NCI-H748 treated with DMSO at 0.1 percent for 48 hours (cell line): ENCODE measurements at places on chromosomes 13 and 19.

DNA sequence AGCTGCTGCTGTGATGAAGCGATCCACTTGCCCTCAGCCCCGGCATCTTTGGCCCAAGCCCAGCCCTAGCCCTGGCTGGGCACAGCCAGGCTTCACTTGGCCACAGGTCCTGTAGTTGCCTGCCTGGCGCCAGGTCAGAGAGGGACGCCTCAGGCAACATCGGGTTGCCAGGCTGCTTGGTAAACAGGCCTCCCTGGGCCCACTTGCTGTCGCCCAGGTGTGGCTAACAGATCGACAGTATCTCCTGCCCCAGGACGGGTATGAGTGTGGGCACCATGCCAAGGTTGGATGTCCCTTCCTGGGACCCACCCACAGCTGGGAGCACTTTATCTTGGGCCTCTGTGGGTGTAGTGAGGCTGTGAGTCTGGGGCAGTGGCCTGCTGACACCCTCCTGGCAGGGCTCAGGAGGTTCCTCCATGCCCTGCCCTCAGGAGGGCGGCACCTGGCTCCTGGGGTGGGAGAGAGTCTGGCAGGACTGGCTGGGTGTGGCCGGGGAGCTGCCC is 27.8 kb downstream of the CARM1 start:
- DNase-seq: no peak

DNA sequence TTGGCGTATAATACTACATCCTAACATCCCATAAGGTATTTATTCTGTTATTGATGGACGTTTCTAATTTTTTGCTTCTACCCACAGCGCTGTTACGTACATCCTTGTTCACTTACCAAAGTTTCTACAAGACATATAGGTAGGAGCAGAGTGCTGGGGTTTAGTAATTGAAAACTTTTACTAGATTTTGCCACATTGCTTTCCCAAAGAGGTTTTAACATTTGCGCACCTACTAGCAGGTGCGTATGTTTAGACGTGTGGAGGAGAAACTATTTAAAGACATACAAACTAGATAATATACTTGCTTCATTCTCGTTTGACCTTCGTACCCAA is 559 bp upstream of the RPL21 start:
- no peak for DNase-seq

DNA sequence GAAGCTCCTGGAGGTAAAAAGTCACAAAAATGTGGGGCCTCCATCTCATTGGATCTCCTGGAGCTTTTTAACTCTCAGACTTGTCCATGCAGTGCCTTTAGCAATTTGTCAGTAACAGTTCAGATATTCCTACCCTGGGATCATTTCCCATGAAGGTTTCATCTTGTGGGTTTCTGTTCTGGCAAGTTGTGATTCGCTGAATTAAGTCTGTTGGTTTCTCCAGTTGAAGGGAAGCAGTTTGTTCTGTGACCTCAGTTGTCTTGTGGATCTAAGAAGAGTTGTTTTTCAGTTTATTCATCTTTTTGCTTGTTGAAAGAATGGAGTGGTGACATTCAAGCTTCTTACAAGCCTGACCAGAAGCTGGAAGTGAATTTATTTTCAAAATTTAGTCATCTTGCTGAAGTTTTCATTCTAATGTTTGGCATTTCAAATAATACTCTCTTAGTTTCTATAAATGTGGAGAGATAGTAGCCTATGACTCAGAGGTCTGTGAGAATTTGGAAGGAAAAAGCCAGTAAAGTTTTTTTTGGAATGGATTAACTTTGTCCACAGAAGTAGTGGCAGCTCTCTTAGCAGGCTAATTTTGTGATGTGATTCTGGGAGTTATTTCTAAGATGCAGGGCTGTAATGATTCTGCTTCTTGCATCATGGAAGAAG is 120.1 kb upstream of the CSNK1A1L start:
- DNase-seq: no peak

- no peak for DNase-seq
Observed at GRCh38 chr13:41742917-41743552, 217.9 kb downstream of the VWA8 start.
